Foreskin keratinocyte (primary cell): ENCODE measurements at places on chromosomes 4 and X. TPM values are rescaled to one million over a fixed set of nuclear protein-coding genes. Genes with fewer than 3 reads are reported as not detected.

DNA sequence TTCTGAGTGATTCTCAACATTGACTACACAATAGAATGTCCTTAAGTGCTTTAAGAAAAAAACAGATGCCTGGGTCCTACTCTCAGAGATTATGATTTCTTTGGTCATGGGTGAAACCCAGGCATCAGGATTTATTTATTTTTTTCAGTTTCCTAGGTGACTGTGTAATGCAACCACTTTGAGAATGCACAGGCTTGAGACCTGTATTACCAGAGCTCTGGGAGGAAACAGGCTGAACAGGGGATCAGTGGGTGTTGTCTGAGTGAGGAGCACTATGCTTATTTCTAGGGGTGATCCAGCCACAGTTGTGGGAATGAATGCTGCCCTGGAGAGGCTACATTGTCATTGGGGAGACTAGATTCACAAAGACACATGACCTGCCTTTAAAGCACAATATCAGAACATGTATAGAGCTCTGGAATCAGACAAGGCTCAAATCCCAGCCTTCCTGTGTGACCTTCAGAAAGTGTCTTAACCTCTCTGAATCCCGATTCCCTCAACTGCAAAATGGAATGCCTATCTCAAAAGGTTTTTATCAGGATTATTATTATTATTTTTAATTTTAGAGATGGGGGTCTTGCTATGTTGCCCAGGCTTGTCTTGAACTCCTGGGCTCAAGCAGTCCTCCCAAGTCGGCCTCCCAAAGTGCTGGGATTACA is 61.6 kb upstream of the PRPS1 start:
- DNase-seq: no peak

Gene OPRPN
- polyA plus RNA-seq: not detected in 2 replicates

DNA sequence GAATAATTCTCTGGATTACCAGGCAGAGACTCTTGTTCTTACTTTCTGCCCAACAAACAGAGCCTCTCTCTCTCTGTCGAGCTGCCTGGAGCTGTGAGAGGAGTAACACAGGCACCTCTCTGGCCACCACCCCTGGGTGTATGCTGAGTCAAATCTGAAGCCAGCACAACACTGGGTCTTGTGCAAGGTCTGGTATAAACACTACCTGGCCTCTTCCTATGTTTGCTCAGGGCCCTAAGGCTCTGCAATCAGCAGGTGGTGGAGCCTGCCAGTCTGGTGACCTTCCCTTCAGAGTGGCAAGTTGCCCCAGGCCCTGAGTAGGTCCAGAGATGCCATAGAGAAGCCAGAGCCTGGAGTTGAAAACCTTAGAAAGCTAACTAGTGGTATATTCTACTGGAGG is 139.9 kb downstream of the CPXCR1 start:
- no peak for DNase-seq

- DNase-seq: no peak
Measured at GRCh38 chrX:53077207-53078197, 4.7 kb upstream of the TSPYL2 start.

DNA sequence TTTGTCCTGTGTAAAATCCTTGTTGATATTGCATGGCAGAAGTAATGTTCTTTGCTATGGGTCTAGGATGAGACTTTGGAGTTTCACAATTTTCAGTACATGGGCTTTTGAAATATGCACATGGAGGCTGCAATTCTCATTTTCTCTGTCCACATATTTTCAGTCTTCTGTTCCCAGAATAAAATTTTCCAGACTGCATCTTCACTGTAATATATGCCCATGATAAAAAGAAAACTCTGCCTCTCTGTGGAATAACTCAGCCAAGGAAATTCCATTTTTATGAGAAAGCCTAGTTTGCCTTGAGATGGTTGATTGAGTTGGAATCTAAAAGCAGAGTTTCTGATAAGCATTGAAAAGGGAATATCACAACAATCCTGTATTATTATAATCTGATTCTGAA is 601.4 kb upstream of the AADAT start:
- DNase-seq: no peak

DNA sequence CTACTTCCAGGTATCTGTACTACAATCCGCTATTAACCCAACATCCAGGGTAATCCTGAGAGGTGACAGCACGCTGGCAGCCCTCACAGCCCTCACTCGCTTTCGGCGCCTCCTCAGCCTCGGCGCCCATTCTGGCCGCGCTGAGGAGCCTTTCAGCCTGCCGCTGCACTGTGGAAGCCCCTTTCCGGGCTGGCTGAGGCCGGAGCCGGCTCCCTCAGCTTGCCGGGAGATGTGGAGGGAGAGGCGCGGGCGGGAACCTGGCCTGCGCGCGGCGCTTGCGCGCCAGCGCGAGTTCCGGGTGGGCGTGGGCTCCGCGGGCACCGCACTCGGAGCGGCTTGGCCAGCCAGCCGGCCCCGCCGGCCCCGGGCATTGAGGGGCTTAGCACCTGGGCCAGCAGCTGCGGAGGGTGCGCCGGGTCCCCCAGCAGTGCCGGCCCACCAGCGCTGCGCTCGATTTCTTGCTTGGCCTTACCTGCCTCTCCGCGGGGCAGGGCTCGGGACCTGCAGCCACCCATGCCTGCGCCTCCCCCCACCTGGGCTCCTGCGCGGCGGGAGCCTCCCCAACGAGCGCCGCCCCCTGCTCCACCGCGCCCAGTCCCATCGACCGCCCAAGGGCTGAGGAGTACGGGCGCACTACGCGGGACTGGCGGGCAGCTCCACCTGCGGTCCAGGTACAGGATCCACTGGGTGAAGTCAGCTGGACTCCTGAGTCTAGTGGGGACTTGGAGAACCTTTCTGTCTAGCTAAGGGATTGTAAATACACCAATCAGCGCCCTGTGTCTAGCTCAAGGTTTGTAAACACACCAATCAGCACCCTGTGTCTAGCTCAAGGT is 87.3 kb downstream of the PRSS12 start:
- DNase-seq: peak; percentile 48

DNA sequence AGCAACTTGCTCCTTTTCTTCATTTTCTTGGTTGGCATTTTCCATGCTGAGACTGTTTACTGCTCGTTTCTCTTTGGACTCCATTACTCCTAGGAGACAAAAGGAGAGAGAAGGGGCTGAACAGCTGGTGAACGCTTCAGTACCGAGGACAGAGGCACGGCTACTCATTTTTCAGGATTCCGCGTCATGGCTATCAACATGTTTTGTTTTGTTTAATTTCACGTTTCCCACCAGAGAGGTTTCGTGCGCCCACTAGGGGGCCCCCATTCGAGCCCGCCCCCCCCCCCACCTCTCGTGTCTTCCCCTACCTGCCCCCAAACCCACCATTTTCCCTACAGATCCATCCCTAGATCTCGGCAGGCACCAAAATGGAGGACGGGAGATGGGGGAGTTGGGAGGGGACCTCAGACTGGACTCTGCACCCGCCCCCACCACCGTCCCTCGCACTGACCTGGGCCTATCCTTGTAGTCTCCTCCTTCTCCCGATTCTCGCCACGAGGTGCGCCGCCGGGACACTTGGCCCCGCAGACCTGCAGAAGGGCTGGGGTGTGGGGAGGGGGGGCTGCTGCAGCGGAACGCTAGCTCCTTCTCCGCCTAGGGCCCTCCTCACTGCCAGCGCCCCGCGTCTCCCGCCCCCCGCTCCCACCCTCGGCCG is 653 bp downstream of the BEX1 start:
- no peak for DNase-seq

Gene SSX1
- polyA plus RNA-seq: not detected in 2 replicates

DNA sequence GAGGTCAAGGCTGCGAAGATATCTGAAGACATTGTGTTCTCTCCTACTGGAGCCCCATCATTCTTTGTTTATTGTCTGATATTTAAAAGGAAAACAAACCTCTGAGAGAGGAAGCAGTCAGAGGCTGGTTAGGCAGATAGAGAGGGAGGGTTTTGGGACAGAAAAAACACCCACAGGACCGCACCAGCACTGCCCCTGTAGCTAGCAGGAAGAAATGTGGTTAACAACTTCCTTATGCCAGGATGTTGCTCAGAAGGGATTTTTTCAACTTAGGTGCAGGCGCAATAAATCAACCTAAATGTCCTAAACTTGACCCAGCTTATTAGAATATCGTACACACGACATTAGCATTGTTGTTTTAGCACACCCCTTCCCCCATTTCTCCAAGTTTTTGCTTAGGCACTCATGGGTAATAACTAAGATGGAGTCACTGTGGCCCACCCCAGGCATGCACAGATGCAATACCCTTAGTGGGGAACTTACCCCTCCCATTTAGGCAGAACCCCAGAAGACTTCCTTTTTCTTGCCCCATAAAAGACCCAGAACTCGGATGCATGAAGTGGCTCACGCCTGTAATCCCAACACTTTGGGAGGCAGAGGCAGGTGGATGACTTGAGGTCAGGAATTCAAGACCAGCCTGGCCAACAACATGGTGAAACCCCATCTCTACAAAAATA is 2.8 kb upstream of the ZNF718 start:
- no peak for DNase-seq

Gene PRDM5
- polyA plus RNA-seq: 2.1 and 2.2 TPM in 2 replicates

DNA sequence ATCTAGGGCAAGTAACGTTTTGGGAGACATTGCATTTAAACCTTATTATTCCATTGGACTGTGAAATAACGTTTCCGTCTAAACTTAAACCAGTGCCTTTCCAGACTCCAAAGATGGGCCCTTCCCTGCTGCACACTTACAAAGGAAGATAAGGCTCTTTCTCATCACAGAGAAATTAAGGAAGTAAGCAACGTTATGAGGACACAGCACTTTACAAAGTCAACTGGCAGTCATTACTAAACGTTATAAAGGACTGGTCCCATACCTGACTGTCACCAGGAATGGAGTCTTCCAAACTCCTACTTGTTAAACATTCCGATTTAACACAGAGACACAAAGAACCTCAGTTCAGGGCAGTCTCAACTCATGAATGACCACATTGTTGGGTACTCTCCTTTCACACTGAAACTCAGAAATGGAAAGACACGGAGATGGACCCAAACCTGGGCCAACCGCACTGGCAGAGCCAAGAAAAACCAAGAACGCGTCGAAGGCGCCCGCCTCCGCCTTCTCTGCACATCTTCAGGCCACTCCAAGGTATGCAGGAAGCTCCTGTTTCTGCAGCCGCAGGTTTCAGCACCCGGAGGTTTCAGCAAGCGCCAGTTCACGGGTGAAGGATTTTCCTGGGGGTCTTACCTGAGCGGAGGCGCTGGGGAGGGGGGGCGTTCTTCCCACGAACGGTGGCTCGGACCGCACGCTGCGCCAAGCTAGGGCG is 670 bp downstream of the PAPSS1 start:
- peak; percentile 69 for DNase-seq

DNA sequence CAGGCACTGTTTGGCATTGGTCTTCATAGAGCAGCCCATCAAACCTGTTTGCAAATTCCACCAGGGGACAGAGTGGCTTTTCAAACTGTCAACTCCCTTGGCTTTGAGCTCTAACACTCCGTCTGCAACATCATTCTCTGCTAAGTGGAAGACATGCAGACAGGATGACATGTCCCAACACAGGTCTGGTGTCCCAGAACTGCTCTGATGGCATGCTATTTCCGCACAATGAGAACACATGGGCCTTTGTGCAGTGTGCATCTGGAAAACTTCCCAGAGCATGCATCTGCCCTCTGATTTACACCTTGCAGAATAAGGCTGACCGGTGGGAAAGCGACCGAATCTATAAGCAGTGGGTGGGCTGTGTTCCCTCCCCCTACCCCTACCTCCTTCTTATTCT is 212.8 kb upstream of the GYPA start:
- peak; percentile 52 for DNase-seq

- DNase-seq: no peak
Measured at GRCh38 chr4:173835903-173836302, 305.9 kb upstream of the HAND2 start.
